NCI-H1105 treated with DMSO at 0.1 percent for 48 hours (cell line): ENCODE measurements at places on chromosomes 16 and 17.

DNA sequence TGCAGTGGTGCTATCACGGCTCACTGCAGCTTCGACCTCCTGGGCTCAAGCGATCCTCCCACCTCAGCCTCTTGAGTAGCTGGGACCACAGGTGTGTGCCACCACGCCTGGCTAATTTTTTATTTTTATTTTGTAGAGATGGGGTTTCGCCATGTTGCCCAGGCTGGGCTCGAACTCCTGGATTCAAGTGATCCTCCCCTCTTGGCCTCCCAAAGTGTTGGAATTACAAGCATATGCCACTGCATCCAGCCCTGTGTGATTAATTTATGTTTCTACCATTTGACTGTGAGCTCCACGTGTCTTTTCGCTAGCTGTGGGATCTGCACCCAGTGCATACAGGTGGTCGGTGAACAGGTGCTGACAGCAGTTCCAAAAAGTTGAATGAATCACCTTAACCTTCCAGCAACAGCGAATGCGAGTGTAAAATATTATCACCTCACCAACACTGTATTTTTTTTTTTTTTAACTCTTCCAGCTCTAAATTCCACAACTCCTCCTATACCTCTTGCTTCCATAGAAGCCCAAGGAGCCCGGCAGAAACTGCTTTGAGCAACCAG, 484 bp upstream of the NUDT7 start:
- DNase-seq = no peak

- no peak for DNase-seq
Measured at GRCh38 chr17:77923135-77923534, 35.4 kb upstream of the TNRC6C start.

GRCh38 chr17:55409030-55409800, 12.4 kb downstream of the MMD start:
- DNase-seq = no peak

DNA sequence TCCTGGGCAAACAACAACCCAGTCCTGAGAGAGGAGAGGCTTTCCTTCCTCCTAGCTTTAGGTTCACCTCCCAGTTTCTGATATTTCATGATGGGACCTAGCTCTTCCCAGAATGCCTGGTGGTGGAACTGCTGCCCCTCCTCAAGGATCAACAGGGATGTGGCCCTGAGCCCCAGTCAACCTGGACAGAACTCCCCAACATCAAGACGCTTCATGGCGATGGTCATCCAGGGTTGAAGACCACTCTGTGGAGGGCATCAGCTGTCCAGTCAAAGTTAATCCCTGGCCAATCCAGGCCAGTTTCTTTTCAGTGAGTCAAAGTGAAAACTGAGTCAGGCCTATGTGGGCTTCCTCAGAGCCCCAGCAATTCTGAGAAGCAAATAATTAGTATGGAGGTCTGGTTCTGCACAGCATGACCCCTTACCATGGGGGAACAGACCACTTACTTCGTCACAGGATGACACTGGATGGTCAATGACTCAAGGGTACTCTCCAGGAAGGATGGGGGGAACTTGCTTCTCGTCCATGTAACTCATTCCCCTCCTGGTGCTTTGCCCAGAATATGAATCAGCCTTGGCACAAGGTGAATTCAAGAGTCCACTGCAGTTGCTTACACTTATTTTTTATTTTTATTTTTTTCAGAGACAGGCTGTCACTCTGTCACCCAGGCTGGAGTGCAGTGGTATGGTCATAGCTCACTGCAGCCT, 14.7 kb upstream of the XYLT2 start:
- DNase-seq = no peak

GRCh38 chr17:7440113-7440833, 961 bp downstream of the FGF11 start:
- peak; percentile 75 for DNase-seq
